ENCODE measurements at places on chromosomes 4 and X.

DNA sequence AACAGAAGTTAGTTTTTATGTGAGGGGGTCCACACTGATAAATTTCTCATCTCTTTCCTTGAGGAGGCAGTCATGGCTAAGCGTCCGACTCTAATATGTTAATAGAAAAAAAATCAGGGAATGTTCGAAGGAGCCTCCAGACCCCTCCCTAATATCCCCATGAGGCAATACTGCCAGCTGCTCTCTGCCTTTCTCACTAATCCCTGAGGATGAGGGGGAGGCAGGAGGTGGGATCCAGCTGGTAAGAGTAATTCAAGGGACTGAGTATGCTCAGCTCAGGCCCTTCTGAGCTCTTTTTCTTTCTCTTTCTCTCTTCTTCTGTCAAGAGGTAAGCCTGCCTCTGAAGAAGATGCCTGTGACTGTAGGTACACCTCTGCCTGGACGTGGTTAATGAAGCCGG, 51.7 kb downstream of the PIR start:
- no peak for DNase-seq

GRCh38 chrX:9310616-9311015, 154.2 kb upstream of the TBL1X start:
- DNase-seq = no peak

DNA sequence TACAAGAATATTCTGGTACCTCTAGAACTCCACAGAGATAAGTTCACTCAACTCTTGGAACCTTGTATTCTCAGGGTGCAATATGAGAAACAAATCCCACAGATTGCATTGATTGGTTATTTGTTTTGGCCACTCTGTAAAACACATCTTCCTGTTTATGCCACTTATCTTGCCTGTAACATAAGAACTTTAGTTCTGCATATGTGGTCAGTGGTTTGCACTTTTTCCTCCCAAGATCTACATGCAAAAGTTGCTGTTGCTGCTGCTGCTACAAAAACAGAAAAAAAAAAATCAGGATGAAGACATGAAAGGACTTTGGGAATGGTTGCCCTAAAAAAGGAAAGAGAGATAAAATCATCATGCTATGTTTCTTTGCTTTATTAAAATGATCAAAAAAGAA, 9.6 kb downstream of the ODAPH start:
- DNase-seq = no peak

DNA sequence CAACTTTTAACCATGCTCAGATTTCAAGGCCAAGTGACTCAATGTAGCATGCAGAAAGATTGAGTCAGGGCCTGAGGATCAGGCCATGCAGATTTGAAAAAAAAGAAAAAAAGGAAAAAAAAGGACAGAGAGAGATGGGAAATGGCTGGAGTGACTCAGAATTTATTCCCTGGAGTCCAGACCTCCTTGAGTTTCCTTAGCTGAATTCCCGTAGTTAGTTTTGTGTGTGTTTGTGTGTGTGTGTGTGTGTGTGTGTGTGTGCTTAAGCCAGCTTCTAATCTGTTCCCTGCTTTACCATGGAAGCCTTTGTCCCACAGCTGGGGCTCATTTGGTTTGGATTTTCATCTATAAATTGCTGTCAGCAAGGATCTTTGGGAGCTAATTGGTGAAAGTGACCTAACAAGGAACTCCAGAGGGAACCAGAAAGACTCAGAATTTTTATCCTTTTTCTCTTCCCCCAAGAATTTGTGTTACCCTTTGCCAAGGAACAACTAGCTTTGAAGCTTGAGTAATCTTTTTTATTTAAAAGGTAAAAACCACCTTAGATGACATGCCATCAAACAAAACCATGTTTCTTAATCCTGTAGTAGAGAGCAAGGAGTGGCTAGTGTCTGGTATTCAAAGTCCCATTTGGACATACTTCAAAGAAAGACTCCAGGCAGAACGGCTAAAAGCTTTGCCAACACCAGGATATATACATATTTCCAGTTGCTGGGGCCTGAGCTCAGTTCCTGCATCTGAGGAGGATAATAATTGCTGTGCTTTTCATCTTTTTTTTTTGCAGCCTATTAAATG, 109.0 kb upstream of the DDIT4L start:
- DNase-seq = no peak

DNA sequence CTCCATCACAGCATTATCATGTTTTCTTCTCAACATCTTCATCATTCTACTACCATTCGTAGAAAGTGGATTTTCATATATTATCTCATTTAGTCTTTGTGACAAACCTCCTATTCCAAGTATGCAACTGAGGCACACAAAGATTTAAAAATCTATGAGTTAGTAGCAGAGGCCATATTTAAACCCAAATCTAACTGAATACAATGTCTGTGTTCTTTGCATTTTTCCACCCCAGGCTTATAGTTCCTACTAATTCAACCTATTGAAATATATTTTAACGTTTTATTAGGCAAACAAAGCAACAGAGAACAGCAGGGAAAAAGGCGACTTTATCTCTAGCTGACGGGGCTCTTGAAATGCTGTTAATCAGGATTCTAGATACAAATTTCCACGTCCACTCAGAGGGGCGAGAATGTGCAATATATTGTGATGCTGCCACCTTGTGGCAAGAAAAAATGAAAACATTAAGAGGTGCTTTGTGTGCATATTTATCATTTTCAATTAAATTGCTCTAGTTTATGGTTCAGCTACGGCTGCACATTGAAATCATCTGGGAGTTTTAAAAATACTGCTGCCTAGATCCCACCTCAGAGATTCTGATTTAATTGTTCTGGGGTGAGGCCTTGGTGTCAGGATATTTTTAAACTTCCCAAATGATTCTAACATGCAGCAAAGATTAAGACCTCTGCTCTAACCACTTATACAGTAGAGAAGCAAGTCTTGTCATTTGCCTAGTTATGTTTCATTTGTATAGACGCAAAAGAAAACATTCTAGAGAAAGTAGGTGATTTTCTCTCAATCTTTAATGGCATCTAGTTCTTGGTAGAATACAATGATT, 315.9 kb downstream of the MAPK10 start:
- no peak for DNase-seq

GRCh38 chrX:74371425-74372222, 49.7 kb upstream of the SLC16A2 start:
- DNase-seq = no peak

- no peak for DNase-seq
Observed at GRCh38 chrX:29617725-29618124, 597.6 kb upstream of the MAGEB2 start.

DNA sequence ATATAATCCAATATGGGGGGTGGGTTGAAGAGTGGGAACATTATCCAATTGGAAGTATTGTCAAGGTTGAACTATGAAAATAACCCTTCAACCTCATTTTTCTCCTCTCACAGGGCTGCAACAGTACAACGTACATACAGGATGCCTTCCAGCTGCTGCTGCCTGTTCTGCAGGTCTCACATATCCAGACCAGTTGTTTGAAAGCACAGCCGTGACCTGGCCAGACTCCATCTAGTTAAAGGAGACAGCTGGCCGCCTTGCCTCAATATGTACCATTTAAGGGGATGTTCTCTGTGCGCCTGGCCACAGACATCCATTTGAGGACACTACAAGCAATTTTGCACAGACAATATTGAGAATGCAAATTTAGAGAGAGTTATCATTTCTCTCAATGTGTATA, 75.7 kb downstream of the FAM114A1 start:
- no peak for DNase-seq

Measured in stimulated activated CD4-positive, alpha-beta T cell treated with anti-CD3 and anti-CD28 coated beads, Interleukin-15, amount 100 ng/mL, for 1 hour (primary cell).